Neural progenitor cell (in vitro differentiated cells): ENCODE measurements at places on chromosomes 12 and 14.

DNA sequence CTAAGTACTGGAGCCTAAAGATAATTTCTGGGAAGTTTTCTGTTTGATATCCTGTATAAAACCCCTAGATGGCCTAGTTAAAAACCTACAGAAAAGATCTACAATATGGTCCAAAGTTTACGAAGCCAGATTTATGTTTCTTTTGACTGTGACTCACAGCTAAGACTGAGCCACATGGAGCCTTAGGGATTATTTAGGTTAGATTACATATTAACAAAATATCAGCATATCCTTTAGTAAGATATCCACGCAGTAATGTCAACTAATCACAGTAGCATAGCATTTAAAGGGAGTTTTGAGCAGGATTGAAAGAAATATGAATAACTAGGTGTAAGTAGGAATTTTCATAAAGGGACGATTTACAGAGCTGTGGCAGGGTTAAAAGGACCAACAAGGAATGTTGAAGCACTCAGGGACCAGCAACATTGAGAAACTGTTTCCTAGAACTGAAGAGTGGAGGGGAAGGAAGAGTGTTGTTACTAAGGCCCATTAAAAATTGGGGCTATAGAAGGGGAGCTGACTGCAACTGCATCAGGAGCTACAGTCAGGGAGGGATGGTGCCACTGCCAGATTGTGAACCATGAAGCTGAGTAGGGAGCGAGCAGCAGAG, 155.5 kb downstream of the DACT1 start:
- no peak overlapping the region for H3K27ac ChIP-seq
- H3K27me3 ChIP-seq, result no peaks in the 10 kb centered on the region
- H3K4me3 ChIP-seq, result no peak overlapping the region
- peaks cover 10% of the 10 kb centered on the region for H3K4me1 ChIP-seq
- H3K36me3 ChIP-seq, result no peaks in the 10 kb centered on the region

GRCh38 chr14:50311337-50311971, 575 bp downstream of the L2HGDH start:
- H3K4me3 ChIP-seq, result peak overlapping the region; percentile 60
- no peak overlapping the region for H3K27ac ChIP-seq
- H3K27me3 ChIP-seq, result no peaks in the 10 kb centered on the region
- DNase-seq, result peak; percentile 28
- H3K36me3 ChIP-seq, result peaks cover 3% of the 10 kb centered on the region
- peaks cover 13% of the 10 kb centered on the region for H3K4me1 ChIP-seq

GRCh38 chr12:103707446-103707845, 120.4 kb downstream of the STAB2 start:
- H3K4me1 ChIP-seq, result no peaks in the 10 kb centered on the region
- no peak overlapping the region for H3K27ac ChIP-seq
- no peaks in the 10 kb centered on the region for H3K36me3 ChIP-seq
- no peaks in the 10 kb centered on the region for H3K27me3 ChIP-seq

GRCh38 chr14:68905107-68905895, 73.8 kb downstream of the ACTN1 start:
- H3K27me3 ChIP-seq, result no peaks in the 10 kb centered on the region
- DNase-seq, result no peak
- no peak overlapping the region for H3K27ac ChIP-seq
- no peak overlapping the region for H3K4me3 ChIP-seq
- H3K36me3 ChIP-seq, result no peaks in the 10 kb centered on the region

DNA sequence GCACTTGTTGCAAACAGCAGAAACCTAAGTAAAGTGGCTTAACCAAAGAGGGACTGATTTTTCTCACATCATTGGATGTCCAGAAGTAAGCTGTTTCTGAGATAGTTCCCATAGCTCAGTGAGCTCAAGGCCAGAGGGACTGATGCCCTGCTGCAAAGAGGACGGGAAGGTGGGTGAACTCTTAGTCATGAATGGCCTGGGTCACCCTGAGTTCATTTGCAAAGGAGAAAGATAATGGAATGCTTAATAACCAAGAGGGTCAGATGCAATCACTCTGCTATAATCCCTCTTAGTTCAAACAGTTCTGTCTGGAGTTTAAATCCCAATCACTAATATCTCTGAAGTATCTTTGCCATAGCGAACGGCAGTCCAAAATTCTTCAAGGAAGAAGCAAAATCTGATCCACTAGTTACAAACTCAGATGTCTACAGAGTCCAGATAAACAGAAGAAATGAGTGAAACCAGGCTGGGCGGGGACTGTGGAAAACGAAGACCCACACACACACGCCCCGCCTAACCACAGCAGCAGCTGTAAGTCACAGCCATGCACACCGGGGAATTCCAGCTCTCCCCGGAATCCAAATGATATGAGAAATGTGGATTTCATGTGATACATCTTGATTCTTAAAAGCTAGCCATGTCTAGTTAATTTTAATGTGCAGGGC, 289.5 kb downstream of the TMEM132D start:
- DNase-seq, result no peak
- H3K27ac ChIP-seq, result no peak overlapping the region
- no peaks in the 10 kb centered on the region for H3K27me3 ChIP-seq
- H3K4me3 ChIP-seq, result no peak overlapping the region
- H3K4me1 ChIP-seq, result no peaks in the 10 kb centered on the region

DNA sequence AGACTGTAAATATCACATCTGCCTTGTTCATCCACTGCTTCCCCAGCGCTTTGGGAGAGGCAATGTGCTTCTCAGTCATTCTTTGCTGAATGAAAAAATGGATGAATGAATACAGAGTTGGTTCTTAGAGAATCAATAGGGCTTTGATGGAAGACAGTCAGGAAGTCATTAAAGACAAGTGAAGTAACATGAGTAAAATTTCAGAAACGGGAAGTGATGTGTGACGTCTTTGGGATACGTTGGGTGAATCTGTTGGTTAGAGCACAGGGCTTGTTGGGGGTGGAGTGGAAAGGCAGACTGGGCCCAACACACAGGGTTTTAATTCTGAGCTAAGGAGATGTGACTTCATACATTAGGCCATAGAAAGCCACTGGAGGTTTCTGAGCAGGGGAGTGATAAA, 39.0 kb upstream of the NRXN3 start:
- DNase-seq, result no peak
- H3K4me3 ChIP-seq, result no peak overlapping the region
- no peaks in the 10 kb centered on the region for H3K27me3 ChIP-seq
- H3K27ac ChIP-seq, result no peak overlapping the region

DNA sequence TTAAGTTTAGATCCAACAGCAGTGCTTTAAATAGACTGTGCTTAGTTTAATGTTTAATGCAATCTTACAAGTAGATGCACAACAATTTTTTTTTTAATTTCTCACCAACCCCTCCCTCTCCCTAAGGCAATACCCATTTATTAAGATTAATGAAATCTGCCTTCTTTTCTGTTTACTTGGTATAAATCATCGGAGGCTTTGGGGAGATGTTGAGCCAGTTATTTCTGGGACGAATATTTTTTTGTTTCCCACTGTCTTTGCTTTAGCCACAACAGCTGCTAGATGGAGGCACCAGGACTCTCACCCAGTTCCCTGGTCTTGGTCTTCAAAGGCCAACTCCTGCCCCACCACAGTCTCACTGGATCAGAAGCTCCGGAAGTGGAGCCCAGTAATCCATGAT, 113.4 kb downstream of the PLXNC1 start:
- peak overlapping the region; percentile 24 for H3K27ac ChIP-seq
- H3K36me3 ChIP-seq, result no peaks in the 10 kb centered on the region
- H3K4me3 ChIP-seq, result peak overlapping the region; percentile 11
- peaks cover 49% of the 10 kb centered on the region for H3K4me1 ChIP-seq

GRCh38 chr14:75519826-75520728, 2.2 kb upstream of the BATF start:
- DNase-seq, result no peak
- no peaks in the 10 kb centered on the region for H3K27me3 ChIP-seq
- H3K36me3 ChIP-seq, result no peaks in the 10 kb centered on the region
- no peak overlapping the region for H3K4me3 ChIP-seq

- H3K4me3 ChIP-seq, result no peak overlapping the region
- no peaks in the 10 kb centered on the region for H3K36me3 ChIP-seq
- no peaks in the 10 kb centered on the region for H3K27me3 ChIP-seq
- H3K27ac ChIP-seq, result no peak overlapping the region
- DNase-seq, result no peak
Observed at GRCh38 chr12:84186433-84186832, 726.2 kb downstream of the SLC6A15 start.

DNA sequence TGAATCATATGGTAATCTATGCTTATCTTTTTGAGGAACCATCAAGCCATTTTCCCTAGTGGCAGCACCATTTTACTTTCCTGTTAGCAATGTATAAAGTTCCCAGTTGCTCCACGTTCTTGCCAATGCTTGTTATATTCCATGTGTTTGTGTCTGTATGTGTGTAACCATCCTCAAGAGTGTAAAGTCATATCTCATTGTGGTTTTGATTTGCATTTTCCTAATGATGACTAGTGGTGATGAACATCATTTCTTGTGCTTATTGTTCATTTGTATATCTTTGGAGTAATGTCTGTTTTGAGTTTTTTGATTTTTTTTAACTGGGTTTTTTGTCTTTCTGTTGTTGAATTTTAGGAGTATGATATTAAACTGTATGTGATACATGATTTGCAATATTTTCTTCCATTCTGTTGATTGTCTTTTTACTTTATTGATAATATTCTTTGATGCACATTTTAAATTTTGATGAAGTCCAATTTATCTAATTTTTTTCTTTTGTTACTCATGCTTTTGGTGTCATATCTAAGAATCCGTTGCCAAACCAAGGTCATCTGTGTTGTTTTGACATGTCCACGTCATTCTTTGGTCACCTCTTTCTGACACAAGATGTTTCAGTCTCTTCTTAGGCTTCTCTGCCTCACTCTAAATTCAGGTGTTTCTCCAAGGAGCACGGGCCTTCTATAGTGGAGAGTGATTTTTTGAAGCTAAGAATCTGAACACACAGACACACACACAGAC, 36.1 kb downstream of the PPHLN1 start:
- H3K4me1 ChIP-seq, result no peaks in the 10 kb centered on the region
- no peak overlapping the region for H3K4me3 ChIP-seq
- H3K36me3 ChIP-seq, result no peaks in the 10 kb centered on the region
- H3K27ac ChIP-seq, result no peak overlapping the region

DNA sequence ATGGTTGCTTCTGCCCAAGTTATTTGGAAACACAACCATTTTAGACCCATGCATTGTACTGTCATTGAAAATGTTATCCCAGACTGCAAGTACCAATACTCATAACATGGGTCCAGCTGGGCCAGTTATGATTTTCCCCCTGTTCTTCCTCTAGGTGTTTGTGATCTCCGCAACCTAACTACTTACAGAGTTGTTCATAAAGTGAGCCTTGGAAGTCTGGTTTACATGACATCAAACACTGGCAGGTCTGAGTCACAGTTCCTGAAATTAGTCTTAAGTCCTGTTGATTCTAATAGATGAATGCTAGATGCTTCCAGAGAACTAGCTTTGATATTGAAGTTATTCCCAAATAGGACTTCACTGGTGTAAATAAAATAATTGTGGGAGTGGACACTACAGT, 487.0 kb downstream of the MED13L start:
- no peaks in the 10 kb centered on the region for H3K4me1 ChIP-seq
- no peak for DNase-seq
- H3K27ac ChIP-seq, result no peak overlapping the region
- H3K36me3 ChIP-seq, result no peaks in the 10 kb centered on the region
- H3K4me3 ChIP-seq, result no peak overlapping the region

DNA sequence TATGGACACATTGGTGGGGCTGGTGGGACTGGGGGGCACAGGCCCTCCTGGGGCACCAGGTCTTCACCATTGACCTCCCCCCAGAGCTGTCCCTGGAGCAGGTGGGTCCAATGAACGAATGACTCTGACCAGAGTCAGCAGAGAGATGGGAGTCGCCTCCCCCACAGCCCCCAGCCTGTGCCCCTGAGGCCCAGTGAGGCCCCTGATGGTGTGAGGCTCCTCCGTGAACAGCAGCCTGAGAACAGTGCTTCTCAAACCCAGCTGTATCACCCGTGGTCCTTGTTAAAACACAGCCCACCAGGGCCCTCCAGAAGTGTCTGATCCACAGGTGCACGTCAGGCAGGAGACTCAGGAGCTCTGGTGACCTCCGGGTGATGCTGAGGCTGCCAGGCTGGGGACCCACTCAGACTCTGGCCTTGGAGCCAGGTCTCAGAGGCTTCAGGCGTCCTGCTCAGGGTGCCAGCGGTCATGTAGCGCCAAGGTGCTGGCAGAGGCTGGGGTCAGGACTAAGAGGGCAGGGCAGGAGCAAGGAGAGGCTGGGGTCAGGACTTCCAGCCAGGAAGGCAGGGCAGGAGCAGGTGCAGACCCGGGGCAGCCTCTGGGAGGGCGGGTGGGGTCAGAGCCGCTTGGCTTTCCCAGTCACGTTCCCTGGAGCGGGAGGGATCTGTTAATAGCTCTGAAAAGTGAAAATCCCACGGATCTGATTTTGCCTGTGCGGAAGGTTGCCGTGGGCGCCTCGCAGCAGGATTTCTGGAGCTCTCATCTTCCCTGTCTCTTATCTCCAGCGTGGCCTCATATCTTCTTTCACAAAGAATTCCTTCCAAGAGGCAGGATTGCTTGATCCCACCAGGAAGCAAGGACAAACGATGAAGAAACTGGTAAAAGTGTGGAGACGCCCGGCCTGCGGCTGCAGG, 35.0 kb downstream of the GALNT9 start:
- H3K27ac ChIP-seq, result no peak overlapping the region
- peaks cover 6% of the 10 kb centered on the region for H3K4me1 ChIP-seq
- H3K4me3 ChIP-seq, result no peak overlapping the region
- H3K27me3 ChIP-seq, result peaks cover 65% of the 10 kb centered on the region
- no peak for DNase-seq

GRCh38 chr14:58078068-58078467, 73.9 kb downstream of the ARMH4 start:
- no peaks in the 10 kb centered on the region for H3K36me3 ChIP-seq
- H3K27me3 ChIP-seq, result no peaks in the 10 kb centered on the region
- no peak for DNase-seq
- H3K4me1 ChIP-seq, result no peaks in the 10 kb centered on the region

DNA sequence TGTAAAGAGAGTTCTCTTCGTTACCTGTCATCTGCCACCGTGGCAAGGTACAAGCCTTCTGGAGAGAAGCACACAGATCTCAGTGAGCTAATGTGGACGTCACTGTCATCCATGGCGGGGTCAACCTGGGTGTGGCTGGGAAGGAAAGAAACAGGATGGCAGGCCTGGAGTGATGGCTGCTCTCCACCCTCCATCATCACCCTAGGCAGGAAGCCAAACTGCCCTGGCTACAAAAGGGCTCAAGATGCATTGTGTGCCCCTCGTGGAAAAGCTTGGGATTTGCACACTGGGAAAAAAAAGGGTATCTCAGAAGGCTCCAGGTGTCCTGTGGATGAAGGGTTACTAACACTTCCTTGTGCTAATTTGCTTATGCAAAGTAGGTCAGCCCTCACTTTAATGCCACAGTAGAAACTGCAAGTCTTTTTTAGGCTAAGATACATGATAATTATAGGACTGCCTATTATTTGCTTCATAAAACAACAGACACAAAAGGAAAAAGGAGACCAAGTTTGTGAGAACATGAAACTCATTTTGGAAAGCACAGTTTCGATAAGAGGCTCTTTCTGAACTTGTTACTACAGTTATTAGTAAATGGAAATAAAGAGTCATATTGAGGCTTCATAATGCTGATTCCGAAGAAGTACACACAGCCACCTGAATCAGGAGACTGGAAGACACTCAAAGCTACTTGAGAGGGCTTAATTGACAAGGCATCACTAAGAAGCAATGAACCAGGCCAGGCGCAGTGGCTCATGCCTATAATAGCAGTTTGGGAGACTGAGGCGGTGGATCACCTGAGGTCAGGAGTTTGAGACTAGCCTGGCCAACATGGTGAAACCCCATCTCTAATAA, 18.9 kb downstream of the RFC5 start:
- peak; percentile 5 for DNase-seq
- no peak overlapping the region for H3K4me3 ChIP-seq
- no peak overlapping the region for H3K27ac ChIP-seq
- H3K36me3 ChIP-seq, result peaks cover 5% of the 10 kb centered on the region
- no peaks in the 10 kb centered on the region for H3K27me3 ChIP-seq
- H3K4me1 ChIP-seq, result no peaks in the 10 kb centered on the region

- no peaks in the 10 kb centered on the region for H3K36me3 ChIP-seq
- H3K27me3 ChIP-seq, result no peaks in the 10 kb centered on the region
- no peak overlapping the region for H3K4me3 ChIP-seq
- no peaks in the 10 kb centered on the region for H3K4me1 ChIP-seq
Observed at GRCh38 chr12:47527816-47528215, 178.0 kb downstream of the RPAP3 start.
